ENCODE measurements at places on chromosomes 3 and 15.
A peak's percentile ranks its signal among the peaks of the same experiment; 100 is the strongest.

DNA sequence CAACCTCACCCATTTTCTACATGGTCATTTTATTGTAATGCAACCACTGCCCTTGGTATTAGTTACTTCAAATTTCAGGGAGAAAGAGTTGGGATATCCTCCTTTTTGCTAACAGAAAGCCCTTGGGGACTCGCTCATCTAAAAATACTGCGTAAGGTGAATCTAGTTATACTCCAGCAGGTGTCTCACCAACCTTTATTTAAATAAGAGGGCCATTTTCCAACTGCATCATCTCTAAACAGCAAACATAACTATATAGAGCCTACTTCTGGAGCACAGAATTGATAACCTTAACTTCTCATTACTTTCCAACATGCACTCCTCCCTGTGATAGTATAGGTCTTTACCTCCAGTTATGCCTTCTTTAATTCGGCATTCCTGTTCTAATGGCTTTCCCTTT lies 77.5 kb downstream of the TBL1XR1 start:
- DNase-seq: no peak

GRCh38 chr3:59246719-59247401 lies 197.0 kb upstream of the CFAP20DC start:
- DNase-seq: peak; percentile 8

DNA sequence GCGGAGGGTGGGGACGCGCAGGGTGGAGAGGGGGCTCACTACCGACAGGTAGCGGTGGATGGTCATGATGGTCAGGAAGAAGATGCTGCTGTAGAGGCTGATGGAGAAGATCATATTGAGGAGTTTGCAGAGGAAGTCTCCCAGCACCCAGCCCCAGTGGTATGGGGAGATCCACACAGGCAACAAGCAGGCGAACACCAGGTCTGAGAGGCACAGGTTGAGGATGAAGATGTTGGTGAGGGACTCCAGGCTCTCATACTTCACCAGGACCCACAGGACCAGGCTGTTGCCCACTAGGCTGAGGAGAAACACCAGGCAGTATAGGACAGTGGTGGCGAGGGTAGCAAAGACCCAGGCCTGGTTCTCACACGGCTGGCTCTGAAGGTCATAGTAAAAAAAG lies 5.8 kb downstream of the XCR1 start:
- no peak for DNase-seq

DNA sequence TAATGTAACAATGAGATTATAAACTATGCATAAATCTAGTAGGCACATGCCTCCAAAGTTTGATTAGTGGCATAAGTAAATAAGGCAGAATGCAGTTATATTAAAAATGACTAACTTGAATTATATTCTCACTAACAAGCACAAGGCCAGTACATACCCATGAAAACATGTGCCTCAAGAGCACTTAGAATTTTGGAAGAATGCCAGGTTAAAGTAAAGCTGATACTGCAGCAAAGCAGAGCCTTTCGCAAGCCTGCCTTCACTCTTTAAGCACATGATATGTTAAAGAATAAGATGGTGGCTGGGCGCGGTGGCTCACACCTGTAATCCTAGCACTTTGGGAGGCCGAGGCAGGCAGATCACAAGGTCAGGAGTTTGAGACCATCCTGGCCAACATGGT lies 49.0 kb downstream of the KBTBD12 start:
- no peak for DNase-seq

DNA sequence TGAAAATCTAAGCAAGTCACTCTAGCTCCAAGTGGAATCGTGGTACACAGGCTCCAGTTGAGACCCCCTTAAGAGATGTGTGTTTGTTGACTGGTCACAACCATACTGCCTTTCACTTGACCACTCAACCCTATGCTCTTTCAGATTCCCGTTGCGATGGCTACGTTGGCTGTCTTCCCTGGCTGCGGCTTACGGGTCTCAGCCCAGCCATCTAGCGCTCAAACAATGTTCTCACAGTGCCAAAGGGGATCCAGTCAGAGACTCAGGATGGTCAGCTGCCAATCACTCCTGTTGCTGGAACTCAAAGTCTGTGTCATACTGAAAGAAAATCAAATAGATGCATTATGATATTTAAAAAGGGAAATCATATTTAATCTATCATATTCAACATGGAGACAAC lies 237.6 kb downstream of the ITPR1 start:
- DNase-seq: no peak

- no peak for DNase-seq
Measured at GRCh38 chr15:64158363-64159134, 4.3 kb downstream of the PPIB start.

DNA sequence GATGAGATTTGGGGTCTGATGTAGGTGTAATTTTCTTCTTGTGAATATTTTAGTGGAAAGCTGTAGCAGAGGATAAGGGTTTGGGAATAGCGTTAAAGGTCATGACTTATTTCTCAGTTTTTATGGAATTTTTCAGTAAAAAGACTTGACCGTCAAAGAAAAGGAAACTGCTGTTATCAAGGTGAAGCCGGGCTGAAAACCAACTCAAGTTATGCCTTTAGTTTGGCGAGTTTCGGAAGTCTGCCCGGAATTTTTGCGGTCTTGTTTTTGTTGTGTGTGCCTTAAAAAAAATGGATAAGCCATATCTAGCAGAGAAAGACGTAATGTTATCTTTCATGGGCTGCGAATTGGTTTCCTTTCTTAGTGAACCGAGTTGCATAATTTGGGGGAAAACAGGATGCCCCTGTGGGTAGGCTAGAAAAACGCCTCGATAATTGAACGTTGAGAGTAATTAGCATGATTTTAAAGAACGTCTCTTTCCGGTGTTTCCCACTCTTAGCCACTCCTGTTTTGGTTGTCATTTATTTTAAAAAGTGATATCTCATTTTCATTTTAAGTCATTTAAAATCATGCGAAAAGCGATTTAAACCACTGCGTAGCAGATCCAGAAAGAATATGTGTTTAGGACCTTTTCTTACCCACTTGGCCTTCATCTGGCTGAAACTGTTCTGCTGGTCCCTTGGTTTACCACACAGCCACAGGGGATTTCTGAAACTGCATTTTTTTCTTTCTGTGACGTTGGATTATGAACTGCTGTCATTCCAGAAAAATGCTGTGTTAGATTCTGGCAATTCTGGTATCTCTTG lies 1.1 kb downstream of the NFKBIZ start:
- no peak for DNase-seq

GRCh38 chr15:25088261-25088790 lies 133.5 kb downstream of the SNRPN start:
- no peak for DNase-seq

- DNase-seq: no peak
Measured at GRCh38 chr3:177005718-177006405, 191.4 kb downstream of the TBL1XR1 start.

- DNase-seq: no peak
Measured at GRCh38 chr15:58396181-58396580, 35.6 kb upstream of the LIPC start.

- DNase-seq: no peak
Measured at GRCh38 chr3:141600331-141600730, 113.5 kb downstream of the RASA2 start.

DNA sequence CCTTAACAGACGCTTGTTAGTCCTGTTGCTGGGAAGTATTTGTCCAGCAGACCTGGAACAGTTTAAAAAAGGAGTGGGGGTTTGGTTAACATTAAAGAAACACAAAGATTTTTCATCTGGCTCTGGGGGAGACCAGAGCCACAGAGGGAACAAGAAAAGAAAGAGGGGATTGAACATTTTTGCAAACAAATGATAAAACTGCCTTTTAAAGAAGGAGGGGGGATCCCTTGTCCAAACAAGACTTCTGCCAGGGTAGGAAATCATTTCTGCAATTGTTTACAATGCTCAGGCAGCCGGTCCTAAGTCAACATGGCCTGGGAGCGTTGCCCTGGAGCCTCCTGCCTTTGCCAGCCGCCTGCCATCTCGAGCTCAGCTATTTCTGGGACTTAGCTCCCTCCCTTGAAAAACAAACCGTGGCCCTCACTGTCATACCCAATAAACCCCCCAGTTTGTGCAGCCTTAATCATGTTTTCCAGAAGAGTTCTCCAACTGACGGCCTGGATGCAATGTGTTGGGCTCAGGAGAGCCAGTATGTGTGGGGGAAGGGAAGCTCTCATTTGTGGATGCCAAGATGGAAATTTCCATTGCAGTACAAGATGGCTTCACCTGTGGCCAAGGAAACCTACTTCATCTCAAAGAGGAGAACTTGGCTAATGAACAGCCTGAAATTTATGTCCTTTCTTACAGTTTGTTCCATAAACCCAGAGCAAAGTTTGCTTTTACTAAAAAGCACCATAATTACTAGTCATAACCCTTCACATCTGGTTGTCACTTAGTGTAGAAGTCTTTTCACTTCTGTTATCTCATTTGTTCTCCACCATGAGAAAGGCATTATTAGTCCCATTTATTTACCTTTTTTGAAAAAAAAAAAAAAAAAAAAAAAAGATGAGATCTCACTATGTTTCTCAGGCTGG lies 75.9 kb upstream of the RNU6-1 start:
- DNase-seq: no peak

Measured in GM12864 (cell line).